Calu3 (cell line): ENCODE measurements at places on chromosomes 16 and 17. TPM values are rescaled to one million over a fixed set of nuclear protein-coding genes. Genes with fewer than 3 reads are reported as not detected.
A peak's percentile ranks its signal among the peaks of the same experiment; 100 is the strongest.

GRCh38 chr17:62687997-62688396, 60.5 kb downstream of the MRC2 start:
- no peaks in the 10 kb centered on the region for H3K27me3 ChIP-seq
- DNase-seq = no peak
- no peaks in the 10 kb centered on the region for H3K36me3 ChIP-seq

GRCh38 chr16:82639666-82640336, 13.0 kb downstream of the CDH13 start:
- DNase-seq = peak; percentile 74
- no peaks in the 10 kb centered on the region for H3K27me3 ChIP-seq
- H3K27ac ChIP-seq = no peak overlapping the region
- H3K4me1 ChIP-seq = peaks cover 8% of the 10 kb centered on the region

GRCh38 chr16:11675561-11676511, 7.6 kb downstream of the SNN start:
- peak overlapping the region; percentile 30 for H3K4me3 ChIP-seq
- H3K4me1 ChIP-seq = peaks cover 73% of the 10 kb centered on the region
- peak; percentile 85 for DNase-seq
- peaks cover 41% of the 10 kb centered on the region for H3K36me3 ChIP-seq

GRCh38 chr17:42879596-42879985, 21.0 kb upstream of the G6PC1 start:
- no peaks in the 10 kb centered on the region for H3K36me3 ChIP-seq
- DNase-seq = no peak
- peaks cover 81% of the 10 kb centered on the region for H3K27me3 ChIP-seq
- H3K27ac ChIP-seq = no peak overlapping the region

Gene NAGS
- total RNA-seq = 1.3 and 1.6 TPM in 2 replicates

DNA sequence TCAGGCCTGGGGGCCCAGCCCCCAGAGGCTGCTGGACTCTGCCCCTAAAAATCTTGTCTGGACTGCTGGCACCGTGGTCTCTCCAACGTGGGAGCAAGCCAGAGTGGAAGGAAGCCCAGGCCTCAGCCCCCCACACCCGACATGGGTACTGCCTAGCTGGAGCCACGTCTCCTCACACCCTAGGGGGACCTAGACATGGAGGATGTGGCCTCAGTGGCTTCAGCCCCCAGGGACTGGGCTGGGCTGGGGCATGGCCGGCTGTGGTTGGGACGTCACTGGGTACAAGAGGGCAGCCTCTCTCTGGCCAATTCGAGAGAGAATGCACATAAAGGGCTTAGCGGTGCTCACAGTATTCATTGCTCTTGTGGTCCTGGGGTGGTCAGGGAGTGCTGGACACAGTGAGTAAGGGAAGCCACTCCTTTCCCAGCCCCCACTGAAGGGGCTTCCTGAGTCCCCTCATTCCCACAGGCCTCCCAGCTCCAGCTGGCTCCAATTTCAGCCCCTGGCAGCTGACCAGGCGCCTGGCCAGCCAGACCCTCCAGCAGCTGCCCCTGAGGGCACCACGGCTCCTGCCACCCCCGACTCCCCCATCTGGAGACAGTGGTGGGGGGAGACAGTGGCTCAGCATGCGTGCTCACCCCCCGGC, 1.1 kb downstream of the CDH15 start:
- no peak overlapping the region for H3K4me3 ChIP-seq
- H3K27me3 ChIP-seq = peaks cover 68% of the 10 kb centered on the region
- no peak for DNase-seq
- H3K27ac ChIP-seq = no peak overlapping the region

GRCh38 chr17:9408868-9409829, 166.5 kb downstream of the STX8 start:
- H3K27me3 ChIP-seq = no peaks in the 10 kb centered on the region
- H3K4me1 ChIP-seq = no peaks in the 10 kb centered on the region
- no peak overlapping the region for H3K27ac ChIP-seq
- no peaks in the 10 kb centered on the region for H3K36me3 ChIP-seq

Gene TELO2
- 84.9 and 85.4 TPM in 2 replicates for total RNA-seq

- H3K36me3 ChIP-seq = peaks cover 30% of the 10 kb centered on the region
- H3K4me3 ChIP-seq = no peak overlapping the region
- no peak for DNase-seq
Observed at GRCh38 chr16:84119368-84119767, 2.6 kb upstream of the MBTPS1 start.

DNA sequence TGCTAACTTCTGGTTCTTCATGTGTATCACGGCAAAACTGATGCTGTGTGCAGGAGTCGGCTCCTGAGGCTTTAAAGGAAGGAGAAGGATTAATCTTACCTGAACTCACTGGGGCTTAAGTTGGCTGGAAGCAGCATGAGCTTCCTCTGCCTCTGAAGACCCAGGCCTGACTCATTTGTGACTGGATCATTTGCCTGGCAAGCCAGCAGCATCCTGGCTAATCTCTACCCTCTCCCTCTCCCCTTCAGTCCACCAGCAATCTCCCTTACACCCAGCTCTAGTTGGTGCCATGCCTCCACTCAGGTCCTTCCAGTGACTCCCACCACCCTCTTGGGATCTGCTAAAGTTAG, 150.3 kb downstream of the IRX3 start:
- no peaks in the 10 kb centered on the region for H3K36me3 ChIP-seq
- DNase-seq = no peak
- H3K4me1 ChIP-seq = no peaks in the 10 kb centered on the region
- no peak overlapping the region for H3K4me3 ChIP-seq

Gene NQO1
- 365 and 415 TPM in 2 replicates for total RNA-seq

DNA sequence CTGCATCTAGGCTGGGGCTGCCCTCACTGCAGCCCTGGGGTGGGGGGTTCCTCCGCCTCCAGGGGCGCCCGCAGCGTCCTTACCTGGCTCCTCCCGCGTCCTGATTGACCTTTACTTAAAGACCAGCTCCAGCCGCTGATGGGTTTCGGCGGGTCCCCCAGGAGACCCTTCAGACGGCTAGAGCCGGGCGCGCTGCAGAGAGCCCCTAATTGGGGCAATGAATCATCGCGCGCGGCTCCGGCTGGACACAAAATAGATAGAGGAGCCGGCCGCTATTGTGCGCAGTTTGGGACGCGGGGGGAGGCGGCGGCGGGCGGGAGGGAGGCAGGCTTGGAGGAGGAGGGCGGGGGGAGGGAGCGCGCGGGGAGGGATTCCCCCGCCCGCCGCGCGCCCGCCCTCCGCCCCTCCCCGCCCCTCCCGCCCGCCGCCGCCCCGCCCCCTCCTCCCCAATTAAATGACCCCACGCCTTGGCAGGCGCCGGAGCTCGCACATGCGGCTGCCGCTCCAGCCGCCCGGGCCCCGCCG, 56.5 kb upstream of the CIBAR2 start:
- peaks cover 36% of the 10 kb centered on the region for H3K4me1 ChIP-seq
- peaks cover 88% of the 10 kb centered on the region for H3K27me3 ChIP-seq
- DNase-seq = no peak
- H3K36me3 ChIP-seq = no peaks in the 10 kb centered on the region

DNA sequence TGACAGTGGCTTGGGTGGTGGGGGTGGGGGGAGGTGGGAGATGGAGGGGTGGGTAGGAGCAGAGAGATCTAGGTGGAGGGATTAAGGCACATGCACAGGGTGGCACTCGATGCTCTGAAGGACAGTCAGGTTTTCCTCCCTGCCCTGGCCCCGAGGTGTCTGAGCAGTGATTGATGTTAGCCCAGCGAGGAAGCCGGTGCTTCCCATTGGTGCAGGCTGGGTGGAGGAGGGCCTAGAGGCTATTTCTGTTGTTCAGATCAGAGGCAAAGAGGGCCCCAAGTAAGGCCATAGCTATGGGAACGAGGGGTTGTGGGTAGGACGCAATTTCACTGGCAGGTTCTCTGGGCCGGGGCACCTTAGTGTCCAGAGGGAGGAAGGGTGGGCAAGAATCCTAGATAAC, 23.1 kb downstream of the CACNA1G start:
- H3K27ac ChIP-seq = no peak overlapping the region
- H3K27me3 ChIP-seq = peaks cover 93% of the 10 kb centered on the region
- H3K36me3 ChIP-seq = peaks cover 4% of the 10 kb centered on the region
- H3K4me3 ChIP-seq = no peak overlapping the region
- DNase-seq = no peak

DNA sequence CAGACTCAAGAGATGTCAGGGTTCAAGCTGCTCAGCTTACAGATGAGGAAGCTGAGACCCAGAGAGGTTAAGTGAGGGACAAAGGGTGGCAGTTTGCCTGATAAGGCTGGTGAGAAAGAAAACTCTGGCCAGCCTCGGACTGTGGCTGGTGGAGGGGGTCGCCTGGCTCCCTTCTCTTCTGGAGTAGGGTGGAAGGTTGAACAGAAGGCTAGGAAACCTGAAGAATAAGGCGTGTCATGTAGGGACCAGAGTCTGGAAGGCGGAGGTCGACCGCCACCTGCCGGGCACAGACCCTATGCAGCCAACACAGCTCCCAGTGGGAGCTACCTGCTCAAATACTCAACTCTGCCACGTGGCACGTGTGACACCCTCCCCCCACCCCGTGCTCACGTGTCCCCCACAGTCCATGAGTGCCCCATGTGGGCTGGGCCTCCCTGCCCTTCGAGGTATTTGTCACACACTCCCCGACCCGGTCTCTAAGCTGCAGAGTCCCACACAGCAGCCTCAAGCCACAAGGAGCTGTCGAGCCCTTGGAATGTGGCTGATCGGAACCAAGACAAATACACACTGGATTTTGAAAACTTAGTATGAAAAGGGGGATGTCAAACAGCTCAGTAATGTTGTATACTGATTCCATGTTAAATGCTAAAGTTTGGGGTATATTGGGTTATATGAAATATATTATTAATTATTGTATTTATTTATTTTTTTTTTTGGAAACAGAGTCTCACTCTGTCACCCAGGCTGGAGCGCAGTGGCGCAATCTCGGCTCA, 11.8 kb downstream of the HID1 start:
- DNase-seq = no peak
- peaks cover 74% of the 10 kb centered on the region for H3K36me3 ChIP-seq
- peaks cover 20% of the 10 kb centered on the region for H3K4me1 ChIP-seq
- no peaks in the 10 kb centered on the region for H3K27me3 ChIP-seq
- no peak overlapping the region for H3K27ac ChIP-seq
- no peak overlapping the region for H3K4me3 ChIP-seq

Gene MT1A
- not detected in 2 replicates for total RNA-seq

DNA sequence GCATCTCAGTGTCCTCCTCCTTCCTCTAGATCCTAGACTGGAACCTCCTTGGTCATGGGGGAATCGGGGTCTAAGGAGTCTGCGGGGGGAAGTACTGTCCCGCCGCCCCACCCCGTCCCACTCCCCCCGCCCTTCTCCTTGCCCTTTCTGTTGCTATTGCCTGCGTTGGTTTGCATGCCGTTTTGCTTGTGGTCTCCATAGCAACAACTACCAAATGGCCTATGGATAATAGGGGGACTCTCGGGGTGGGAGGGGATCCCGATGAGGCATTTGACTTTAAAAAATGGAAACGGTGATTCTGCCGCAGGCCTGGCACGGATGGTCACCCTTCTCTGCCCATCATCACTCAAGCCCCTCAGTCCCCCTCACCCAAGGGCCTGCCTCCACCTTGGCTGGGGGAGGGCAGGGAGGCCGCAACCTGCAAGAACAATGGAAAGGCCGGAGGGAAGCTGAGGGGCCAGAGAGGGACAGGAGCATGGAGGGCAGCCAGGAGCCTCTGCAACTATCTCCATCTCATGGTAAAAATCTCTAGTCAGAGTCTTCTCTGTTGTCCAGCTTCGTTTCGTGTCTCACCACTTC, 231.4 kb upstream of the TNRC6C start:
- H3K4me1 ChIP-seq = no peaks in the 10 kb centered on the region
- H3K4me3 ChIP-seq = no peak overlapping the region
- H3K27me3 ChIP-seq = peaks cover 98% of the 10 kb centered on the region
- no peak overlapping the region for H3K27ac ChIP-seq
- H3K36me3 ChIP-seq = no peaks in the 10 kb centered on the region
- no peak for DNase-seq

DNA sequence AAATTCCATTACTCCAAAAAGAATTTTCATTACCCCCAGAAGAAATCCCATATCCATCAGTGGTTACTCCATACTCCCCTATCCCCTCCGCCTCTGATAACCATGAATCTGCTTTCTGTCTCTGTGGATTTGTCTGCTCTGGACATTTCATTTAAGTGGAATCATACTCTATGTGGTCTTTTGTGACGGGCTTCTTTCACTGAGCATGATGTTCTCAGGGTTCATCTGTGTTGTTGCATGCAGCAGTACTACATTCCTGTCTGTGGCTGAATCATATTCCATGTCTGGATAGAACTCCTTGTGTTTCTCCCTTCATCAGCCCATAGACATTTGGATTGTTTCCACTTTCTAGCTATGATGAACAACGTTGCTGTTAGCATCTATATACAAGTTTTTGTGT, 59.5 kb upstream of the IRX3 start:
- no peak for DNase-seq
- H3K27me3 ChIP-seq = peaks cover 27% of the 10 kb centered on the region
- no peak overlapping the region for H3K4me3 ChIP-seq

DNA sequence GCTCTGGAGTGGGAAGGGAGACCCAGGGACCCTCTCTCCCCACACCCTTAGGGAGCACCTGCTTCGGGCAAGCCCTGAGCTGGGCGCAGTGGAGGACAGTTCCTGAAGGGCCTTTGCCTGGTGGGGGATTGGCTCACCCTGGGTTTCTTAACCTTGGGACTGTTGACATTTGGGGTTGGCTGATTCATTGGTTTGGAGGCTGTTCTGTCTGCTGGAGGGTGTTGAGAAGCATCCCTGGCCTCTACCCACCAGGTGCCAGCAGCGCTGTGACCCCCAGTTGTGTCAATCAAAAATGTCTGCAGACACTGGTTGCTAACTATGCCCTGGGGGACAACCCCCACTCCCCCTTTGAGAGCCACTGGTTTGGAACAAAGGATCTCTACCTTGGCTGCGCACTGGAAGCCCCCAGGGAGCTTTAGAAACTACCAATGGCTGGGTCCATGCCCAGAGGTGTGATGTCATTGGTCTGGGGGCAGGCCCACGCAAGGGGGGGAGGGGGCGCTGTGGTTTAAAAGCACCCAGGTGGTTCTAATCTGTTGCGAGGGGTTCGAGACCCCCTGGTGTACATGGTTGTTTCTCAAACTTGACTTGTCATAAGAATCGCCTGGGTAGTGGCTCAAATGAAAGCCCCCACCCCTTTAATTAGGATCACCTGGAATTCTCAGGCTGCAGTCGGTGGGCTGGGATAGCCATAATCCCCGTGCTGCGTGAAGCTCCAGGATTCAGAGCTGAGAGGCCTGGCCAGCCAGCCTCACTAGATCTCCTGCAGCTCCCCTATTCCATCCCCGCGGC, 151.9 kb upstream of the GSE1 start:
- peaks cover 100% of the 10 kb centered on the region for H3K27me3 ChIP-seq
- DNase-seq = no peak
- H3K36me3 ChIP-seq = no peaks in the 10 kb centered on the region
- peaks cover 8% of the 10 kb centered on the region for H3K4me1 ChIP-seq

Gene PTGES3L
- total RNA-seq = 2.0 and 2.1 TPM in 2 replicates
